Activated CD4-positive, alpha-beta T cell treated with anti-CD3 and anti-CD28 coated beads for 24 hours (primary cell): ENCODE measurements at places on chromosomes 3 and 15.

DNA sequence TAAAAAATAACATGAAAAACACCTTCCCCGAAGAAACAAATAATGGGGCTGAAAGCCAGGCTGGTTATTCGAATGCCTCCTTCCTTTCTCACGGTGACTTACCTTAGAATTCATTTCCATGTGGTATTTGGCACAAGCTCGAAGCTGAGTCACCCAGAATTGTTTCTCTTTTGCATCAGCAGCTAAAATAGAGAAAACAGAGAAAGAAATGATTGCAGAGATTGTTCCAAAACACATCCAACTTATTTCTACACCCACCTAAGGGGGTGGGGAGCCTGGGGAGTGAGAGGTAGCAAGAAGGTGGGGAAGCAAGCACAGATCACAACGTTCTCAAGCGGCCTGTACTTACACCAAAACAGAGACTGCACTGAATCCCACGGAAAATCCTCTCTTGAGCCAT lies 104.7 kb downstream of the OSBPL10 start:
- DNase-seq: no peak

GRCh38 chr3:12984023-12984823 lies 89.0 kb downstream of the IQSEC1 start:
- peak; percentile 62 for DNase-seq

DNA sequence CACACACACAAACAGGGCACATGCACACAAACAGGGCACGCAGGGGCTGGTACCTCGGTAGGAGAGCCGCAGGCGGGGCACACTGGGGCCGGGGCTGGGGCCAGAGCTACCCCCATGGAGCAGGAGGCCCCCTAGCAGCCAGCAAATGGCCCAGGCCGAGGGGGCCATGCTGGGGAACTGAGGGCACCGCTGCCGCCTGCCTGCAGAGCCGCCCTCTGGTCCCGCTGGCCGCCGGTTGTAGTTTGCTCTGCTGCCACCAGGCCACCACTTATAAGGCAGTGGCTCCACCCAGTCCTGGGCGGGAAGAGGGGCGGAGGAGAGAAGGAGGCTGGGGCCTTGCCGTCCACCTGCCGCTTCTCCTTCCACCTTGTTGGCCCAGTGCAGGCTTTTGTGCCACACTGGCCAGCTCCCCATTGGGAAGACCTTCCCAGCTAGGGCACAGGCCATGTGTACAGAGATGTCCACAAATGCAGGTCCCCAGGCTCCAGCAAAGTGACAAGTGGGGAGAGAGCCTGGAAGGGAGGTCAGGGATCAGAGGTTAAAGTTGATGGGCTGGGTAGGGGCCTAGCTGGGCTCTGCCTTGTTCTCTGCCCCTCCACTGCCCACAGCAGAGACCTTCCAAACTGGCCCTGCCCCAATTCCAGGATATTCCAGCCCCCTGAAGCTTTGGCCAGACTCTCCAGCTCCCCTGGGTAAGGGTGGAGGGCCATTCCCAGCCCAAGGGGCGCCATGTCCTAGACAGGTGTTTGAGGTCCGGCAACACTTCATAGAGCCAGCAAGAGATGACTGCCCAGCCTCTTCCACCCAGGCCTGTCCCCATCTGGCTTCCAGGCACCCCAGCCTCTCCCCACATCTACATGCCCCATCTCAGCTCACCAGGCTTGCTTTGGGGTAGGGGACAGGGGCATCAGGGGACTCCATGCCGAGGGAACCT lies at the start of gene SEMA3G:
TSS of gene SEMA3G (minus strand) at position 244 of the 934 bp plus-strand sequence. CDS start at position 168, 76 bp downstream.
- peak; percentile 54 for DNase-seq

- no peak for DNase-seq
These were observed 123.9 kb upstream of the MEF2A start for GRCh38 chr15:99441871-99442251.

- DNase-seq: no peak
These were observed 32.1 kb downstream of the HERC2 start for GRCh38 chr15:28289694-28290463.

DNA sequence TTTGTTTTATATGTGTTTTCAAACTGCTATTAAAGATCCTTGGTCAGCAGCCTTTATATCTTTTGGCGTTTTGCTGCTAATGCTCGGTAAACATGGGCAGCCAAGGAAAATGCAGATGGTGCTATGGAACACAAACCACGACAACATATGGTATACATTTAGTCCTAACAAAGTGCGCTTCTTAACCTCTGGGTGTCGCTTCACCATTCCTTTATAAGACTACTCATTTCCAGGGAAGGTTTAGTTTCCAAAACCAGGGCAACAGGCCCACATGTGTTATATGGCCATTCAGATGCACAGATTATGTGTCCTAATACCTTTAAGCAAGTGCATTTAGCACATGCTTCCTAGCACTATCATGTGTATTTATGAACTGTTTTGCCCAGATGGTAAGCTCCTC lies 14.7 kb downstream of the SHOX2 start:
- no peak for DNase-seq

DNA sequence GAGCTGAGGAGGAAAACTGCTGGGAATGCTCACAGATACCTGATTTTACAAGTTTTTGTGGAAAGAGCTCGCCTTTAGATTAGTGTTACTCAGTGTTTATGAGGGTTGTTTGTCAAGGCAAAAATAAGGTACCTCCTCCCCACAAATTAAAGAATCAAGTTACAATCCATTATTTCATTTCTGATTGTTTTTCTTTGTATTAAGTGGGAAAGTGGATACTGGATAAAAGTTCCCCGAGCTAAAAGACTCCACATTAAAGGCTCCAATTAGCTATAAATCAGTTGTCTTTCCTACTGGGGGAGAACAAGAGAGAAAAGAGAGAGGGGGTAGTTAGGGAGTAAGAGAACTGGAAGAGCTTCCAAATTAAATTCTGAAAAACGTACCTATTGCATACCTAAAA lies 1.9 kb downstream of the ALDH1A2 start:
- no peak for DNase-seq

- DNase-seq: no peak
These were observed 30.0 kb upstream of the SLC6A1 start for GRCh38 chr3:10962481-10963036.

DNA sequence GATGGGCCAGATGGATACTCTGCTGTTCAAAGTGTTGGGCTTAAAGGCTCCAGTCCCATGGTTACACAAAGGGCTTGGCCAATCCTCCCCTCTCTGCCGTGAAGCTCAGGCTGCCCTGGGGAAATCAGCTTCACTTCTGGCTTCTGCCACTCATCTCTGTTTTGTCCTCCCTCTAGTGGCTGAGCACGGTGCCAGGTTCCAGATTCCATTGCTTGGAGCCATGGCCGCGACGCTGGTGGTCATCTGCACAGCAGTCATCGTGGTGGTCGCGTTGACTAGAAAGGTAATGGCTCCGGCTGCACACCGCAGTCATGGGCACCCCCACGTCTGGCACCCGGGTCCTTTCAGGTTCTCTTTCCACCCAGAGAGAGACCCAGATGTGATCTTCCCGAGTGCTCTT lies 5.6 kb downstream of the TIGIT start:
- no peak for DNase-seq

DNA sequence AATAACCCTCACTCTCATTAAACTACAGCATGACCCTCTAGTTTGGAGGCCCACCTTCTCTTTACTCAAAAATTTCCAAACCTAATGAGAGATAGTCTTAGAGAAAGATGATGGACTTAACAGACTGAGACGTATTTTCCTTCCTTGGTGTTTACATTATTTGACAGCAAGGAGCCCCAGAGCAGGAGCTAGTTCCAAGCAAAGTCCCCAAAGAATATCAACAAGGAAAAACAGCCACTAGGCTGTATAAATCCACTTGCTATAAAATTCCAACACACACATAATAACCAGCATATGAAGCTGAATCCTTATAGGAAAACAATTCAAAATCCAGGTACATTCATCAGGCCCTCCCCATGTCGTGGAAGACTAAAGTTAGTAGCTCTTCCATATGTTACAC lies 660.0 kb downstream of the FHIT start:
- no peak for DNase-seq

GRCh38 chr3:77887611-77888010 lies 847.7 kb downstream of the ROBO2 start:
- DNase-seq: no peak

GRCh38 chr15:91100814-91101607 lies 954 bp downstream of the SV2B start:
- no peak for DNase-seq

DNA sequence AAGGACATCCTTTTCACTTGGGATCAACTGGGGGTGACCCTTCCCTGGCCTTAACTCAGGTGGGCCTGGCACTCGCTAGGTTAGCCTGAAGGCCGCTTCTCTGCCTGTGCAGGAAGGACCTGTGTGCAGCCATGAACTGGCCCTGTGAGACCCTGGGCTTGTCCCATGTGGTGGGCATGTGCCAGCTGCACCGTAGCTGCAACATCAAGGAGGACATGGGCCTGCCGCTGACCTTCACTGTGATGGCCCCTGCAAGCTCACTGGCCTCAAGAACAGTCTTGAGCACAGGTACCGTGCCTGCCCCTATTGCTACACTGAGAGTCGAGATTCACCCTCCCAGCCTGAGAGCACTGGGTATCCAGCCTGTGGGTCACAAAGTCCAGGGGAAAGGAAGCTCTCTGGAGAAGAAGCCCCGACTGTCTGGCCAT lies 43.0 kb downstream of the SAXO2 start:
- DNase-seq: no peak

DNA sequence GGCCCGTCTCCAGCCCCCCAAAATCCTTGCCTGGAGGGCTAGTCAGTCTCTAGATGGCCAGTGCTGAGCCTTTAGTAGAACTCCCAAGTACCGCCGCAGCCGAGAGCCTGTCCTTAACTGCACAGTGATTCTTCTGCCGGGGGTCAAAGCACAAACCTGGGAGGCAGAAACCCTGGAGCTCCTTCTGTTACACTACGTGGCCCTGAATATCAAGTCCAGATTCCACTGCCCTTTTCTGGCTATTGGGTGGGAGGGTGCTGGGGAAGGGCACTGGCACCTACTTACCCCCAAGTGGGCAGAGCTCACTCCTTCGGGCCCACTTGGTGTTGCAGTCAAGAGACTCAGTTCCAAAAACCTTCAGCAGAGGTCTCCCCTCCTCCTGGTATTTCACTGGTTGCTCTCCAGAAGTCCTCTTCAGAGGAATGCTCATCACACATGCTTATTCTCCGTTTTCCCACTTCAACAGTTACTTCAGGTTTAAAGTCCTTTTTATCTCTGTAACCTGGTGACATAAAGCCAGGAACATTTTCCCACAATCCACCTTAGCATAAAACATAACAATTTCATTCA lies 10.8 kb downstream of the PDHB start:
- DNase-seq: no peak

DNA sequence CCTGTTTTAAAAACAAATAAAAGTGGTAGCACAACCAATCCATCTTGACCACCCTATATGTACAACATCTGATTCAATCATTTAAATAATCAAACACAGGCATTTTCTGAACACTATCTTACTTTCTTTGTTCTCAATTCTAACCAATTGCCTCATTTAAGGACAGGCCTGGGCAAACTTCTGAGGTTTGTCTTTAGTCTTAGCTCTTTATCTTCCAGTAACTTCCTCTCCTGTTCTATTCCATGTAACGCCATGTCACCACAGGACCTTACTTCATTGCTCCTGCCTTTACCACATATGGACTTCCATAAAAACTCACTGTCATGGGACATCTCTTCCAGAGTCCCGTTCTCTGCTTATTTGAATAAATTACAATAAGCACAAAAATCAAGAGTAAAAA lies 14.9 kb downstream of the HDGFL3 start:
- no peak for DNase-seq

GRCh38 chr15:98905963-98906711 lies 101.5 kb downstream of the PGPEP1L start:
- DNase-seq: no peak

DNA sequence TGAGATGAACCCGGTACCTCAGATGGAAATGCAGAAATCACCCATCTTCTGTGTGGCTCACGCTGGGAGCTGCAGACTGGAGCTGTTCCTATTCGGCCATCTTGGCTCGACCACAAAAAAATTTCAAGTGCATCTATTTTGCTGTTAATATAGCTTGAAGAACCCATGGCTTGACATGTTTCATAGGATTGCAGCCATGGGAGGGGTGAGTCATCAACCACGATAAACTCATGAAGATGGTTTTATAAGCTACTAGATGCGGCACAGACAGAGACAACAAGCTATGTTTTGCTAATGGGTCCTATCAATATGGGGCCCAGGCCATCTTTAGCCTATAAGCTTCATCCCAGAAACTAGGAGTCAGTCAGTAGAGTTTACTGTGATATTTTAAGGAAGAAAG lies 100.4 kb upstream of the PHLDB2 start:
- DNase-seq: no peak

DNA sequence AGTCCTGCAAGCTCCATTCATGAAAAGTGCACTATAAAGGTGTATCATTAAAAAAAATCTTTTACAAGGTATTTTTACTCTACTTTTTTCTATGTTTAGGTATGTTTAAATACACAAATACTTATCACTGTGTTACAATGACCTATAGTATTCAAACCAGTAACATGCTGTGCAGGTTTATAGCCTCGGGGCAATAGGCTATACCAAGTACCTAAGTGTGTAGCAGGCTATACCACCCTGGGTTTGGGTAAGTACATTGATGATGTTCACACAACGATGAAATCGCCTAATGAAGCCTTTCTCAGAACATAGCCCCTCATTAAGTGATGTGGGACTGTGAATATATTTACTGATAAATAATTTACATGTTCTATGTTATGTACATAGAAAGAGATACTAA lies 104.6 kb downstream of the ATP1B3 start:
- DNase-seq: no peak

GRCh38 chr3:126834596-126835471 lies 130.8 kb downstream of the CHCHD6 start:
- DNase-seq: no peak

DNA sequence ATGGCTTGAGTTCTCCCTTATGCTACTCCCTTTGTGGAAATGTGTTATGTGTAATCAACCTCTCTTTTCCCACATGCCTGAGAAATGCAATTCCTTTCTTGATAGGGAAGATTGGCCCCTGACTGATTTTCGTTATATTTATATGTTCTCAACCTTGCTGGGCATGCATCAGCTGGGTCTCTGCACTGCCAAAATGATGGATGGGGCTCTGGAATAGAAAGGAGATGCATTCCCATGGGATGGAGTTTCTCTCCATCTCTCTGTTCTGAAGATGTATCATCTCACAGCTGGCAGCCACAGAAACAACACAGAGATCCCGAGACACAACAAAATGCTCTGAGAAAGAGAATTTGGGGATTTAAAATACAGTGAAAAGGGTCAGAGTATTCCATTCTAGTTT lies 327.7 kb upstream of the LMCD1 start:
- no peak for DNase-seq

DNA sequence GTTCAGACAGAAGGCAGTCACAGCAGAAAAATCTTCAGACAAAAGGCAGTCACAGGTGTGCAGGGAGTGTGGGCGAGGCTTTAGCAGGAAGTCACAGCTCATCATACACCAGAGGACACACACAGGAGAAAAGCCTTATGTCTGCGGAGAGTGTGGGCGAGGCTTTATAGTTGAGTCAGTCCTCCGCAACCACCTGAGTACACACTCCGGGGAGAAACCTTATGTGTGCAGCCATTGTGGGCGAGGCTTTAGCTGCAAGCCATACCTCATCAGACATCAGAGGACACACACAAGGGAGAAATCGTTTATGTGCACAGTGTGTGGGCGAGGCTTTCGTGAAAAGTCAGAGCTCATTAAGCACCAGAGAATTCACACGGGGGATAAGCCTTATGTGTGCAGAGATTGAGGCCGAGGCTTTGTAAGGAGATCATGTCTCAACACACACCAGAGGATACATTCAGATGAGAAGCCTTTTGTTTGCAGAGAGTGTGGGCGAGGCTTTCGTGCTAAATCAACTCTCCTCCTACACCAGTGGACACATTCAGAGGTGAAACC lies 27.6 kb downstream of the ZNF589 start:
- DNase-seq: peak; percentile 79

- DNase-seq: no peak
These were observed 117.9 kb downstream of the MEIS2 start for GRCh38 chr15:36982430-36982829.

GRCh38 chr3:40130721-40131120 lies 178.8 kb upstream of the EIF1B start:
- no peak for DNase-seq
